ENCODE measurements at places on chromosomes 3 and 15. TPM values are rescaled to one million over a fixed set of nuclear protein-coding genes. Genes with fewer than 3 reads are reported as not detected.

NANOGP8 gene
- total RNA-seq: 0.27 TPM

NR2E3 gene
- total RNA-seq: 3.4 TPM

ROBO2 gene
- total RNA-seq: 7.2 TPM

LRTM1 gene
- total RNA-seq: 99.9 TPM

SLC28A1 gene
- total RNA-seq: 0.35 TPM

SAMMSON gene
- total RNA-seq: 0.04 TPM

BFSP2 gene
- total RNA-seq: not detected

BNC1 gene
- total RNA-seq: 1.0 TPM

SLC9C1 gene
- total RNA-seq: 1.2 TPM

VILL gene
- 7.2 TPM for total RNA-seq

ANKRD63 gene
- total RNA-seq: 0.22 TPM

GCNT3 gene
- under 0.01 TPM for total RNA-seq

JAGN1 gene
- total RNA-seq: 19.7 TPM

SLC24A5 gene
- 0.04 TPM for total RNA-seq

MCF2L2 gene
- 0.35 TPM for total RNA-seq

CTDSPL2 gene
- 68.8 TPM for total RNA-seq

ST3GAL6 gene
- 5.8 TPM for total RNA-seq

GOLGA8M gene
- total RNA-seq: 0.53 TPM

PAK6 gene
- 0.44 TPM for total RNA-seq

CYP1A1 gene
- 0.13 TPM for total RNA-seq

MESP2 gene
- total RNA-seq: 0.49 TPM

GOLGA6D gene
- 0.09 TPM for total RNA-seq

HSPBAP1 gene
- total RNA-seq: 6.9 TPM

ARIH2 gene
- 60.9 TPM for total RNA-seq

Data from muscle of leg (tissue), 16 donors.